ENCODE measurements at places on chromosomes 1 and 21. TPM values are rescaled to one million over a fixed set of nuclear protein-coding genes. Genes with fewer than 3 reads are reported as not detected.

Gene KIAA0040
- under 0.01 TPM for total RNA-seq

Gene ZRANB2
- total RNA-seq = 30.9 TPM

Gene EXTL1
- total RNA-seq = 0.30 TPM

Gene SYDE2
- total RNA-seq = 1.9 TPM

Gene TCHH
- not detected for total RNA-seq

Gene RNF115
- total RNA-seq = 10.9 TPM

Gene SFN
- total RNA-seq = 1.2 TPM

Gene ST6GALNAC3
- 3.6 TPM for total RNA-seq

Gene TMPRSS15
- total RNA-seq = not detected

Gene LCK
- total RNA-seq = not detected

Gene HCRTR1
- total RNA-seq = not detected

Gene TPRG1L
- total RNA-seq = 10.9 TPM

Gene GSTM4
- 20.7 TPM for total RNA-seq

Gene AMY1B
- not detected for total RNA-seq

Gene SPRR3
- total RNA-seq = not detected

Gene KRTAP10-11
- total RNA-seq = not detected

Gene ARHGEF19
- 11.6 TPM for total RNA-seq

Gene RPE65
- total RNA-seq = not detected

Gene CRYBG2
- 1.3 TPM for total RNA-seq

Gene FCRL4
- not detected for total RNA-seq

Gene WNT2B
- total RNA-seq = 0.74 TPM

Gene NTMT2
- not detected for total RNA-seq

Gene PTGER3
- total RNA-seq = not detected

Gene NHLH1
- total RNA-seq = not detected

Gene IQCC
- total RNA-seq = 2.9 TPM

Gene BNIPL
- total RNA-seq = 0.17 TPM

Gene FGR
- total RNA-seq = under 0.01 TPM

Gene KCND3
- not detected for total RNA-seq

Gene PCAT6
- 0.89 TPM for total RNA-seq

Gene UCHL5
- 19.6 TPM for total RNA-seq

Gene NLRP3
- not detected for total RNA-seq

Gene EDARADD
- not detected for total RNA-seq
